Diencephalon (tissue), 1 donor: ENCODE measurements at places on chromosomes 5 and 9. TPM values are rescaled to one million over a fixed set of nuclear protein-coding genes. Genes with fewer than 3 reads are reported as not detected.

IFNA21 gene
- total RNA-seq: not detected

PCDHB12 gene
- 15.5 TPM for total RNA-seq

VDAC1 gene
- total RNA-seq: 238 TPM

RNF20 gene
- 40.1 TPM for total RNA-seq

FOXI1 gene
- total RNA-seq: not detected

STC2 gene
- 0.23 TPM for total RNA-seq

NTNG2 gene
- 15.5 TPM for total RNA-seq
